ENCODE measurements at places on chromosomes 1 and 21.

DNA sequence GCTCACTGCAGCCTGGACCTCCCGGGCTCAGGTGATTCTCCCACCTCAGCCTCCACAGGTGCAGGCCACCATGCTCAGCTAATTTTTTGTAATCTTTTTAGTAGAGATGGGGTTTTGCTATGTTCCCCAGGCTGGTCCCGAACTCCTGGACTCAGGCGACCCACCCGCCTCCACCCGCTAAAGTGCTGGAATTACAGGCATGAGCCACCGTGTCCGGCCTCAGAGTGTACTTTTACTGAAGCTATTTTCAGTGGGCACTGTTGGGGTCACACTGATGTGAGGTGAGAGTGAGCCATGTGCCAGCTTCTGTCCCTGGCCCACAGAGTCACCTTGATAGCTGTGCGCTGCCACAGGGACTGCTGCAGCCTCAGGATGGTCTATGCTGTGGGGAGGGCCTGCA, 25.3 kb upstream of the HHAT start:
- DNase-seq: no peak

DNA sequence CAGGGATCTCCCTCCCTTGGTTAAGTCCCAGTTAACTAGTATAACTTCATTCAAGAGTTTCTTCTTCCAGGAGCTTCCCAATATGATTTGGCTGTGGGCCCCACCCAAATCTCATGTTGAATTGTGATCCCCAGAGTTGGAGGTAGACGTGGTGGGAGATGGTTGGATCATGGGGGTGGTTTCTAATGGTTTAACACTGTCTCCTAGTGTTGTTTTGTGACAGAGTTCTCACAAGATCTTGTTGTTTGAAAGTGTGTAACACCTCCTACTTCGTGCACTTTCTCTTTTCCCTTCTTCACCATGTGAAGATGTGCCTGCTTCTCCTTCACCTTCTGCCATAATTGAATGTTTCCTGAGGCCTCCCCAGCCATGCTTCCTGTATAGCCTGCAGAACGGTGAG, 251.8 kb upstream of the FGGY start:
- DNase-seq: no peak

DNA sequence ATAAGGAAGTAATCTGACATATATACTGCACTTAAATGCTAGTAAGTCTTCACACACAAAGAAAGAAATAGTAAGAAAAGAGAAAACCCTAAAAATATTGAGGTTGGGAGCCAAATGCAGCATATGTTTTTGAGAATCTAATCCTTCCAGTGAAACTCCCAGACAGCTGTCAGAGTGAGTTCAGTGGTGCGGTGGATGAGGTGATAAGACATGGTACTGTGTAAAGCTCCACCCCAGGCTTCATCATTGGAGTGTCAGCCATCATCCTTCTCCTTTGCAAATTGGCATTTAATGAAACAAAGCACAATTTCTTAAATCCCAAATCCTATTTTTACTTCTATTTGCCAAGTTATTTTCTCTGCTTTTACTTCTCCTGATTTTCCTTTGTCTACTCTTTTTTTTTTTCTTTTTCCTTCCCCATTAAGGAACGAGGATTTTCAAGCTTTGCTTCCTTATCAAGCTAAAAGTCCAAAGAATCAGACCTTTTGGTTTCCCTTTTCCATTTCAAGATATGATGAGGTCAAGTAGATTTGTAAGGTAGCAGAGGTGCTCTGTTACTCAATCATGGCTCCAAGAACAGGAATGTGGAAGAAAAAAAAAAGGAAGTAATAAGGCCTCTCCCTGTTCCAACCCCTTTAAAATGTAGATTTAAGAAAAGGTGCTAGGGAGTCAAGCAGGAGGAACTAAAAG, 343.3 kb downstream of the SETD4 start:
- no peak for DNase-seq

DNA sequence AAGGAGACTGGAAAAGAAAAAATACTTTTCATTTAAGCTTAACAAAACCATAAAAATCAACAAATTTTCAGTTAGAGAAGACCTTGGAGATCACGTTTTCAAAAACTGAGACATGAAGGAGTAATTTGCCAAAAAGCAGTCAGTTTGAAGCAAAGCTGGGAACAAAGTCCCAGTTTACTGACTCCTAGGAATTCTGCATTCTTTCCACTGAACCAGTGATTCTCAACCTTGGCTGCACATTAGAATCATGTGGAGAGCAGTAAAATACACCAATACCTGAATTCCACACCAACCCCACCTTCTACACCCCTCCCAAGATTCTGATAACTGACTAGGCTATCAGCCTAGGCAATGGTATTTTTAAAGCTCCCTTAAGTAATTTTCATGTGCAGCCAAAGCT, 73.5 kb downstream of the PRPF38A start:
- no peak for DNase-seq

DNA sequence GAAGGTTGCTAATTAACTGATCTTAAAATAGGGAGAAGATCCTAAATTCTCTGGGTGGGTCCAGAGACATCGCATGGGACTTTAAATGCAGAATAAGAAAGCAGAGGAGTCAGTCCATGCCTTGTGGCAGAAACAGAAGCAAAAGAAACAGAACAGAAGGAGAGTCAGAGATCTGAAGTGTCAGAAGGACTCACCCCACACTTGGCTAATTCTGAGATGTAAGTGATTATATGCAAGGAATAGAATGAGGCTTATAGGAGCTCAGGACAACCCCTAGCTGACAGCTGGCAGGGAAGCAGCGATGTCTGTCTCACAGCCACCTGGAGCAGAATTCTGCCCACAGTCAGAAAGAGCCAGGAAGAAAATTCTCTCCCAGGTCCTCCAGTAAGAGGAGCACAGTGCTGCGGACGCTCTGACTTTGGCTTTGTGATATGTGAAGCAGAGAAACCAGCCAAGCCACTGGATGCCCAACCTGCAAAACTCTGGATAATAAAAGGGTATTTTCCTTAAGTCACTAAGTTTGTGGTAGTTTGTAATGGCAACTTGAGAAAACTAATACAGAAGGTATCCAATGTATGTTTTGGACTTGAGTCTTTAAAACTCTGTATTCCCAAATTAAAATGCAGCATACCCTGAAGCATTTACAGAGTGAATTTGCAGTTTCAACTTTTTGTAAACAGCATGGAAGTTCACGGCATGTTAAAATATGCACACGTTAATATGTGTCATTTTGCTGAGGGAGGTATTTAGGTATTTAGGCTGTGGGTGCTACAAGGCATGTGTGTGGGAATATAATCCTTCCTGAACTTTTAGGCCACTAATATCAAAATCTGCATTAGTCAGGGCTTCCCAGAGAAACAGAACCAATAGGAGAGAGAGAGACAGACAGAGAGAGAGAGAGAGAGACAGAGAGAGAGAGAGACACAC, 388.5 kb downstream of the PCP4 start:
- DNase-seq: no peak

GRCh38 chr1:38834937-38835827, 24.4 kb downstream of the RRAGC start:
- DNase-seq: no peak

DNA sequence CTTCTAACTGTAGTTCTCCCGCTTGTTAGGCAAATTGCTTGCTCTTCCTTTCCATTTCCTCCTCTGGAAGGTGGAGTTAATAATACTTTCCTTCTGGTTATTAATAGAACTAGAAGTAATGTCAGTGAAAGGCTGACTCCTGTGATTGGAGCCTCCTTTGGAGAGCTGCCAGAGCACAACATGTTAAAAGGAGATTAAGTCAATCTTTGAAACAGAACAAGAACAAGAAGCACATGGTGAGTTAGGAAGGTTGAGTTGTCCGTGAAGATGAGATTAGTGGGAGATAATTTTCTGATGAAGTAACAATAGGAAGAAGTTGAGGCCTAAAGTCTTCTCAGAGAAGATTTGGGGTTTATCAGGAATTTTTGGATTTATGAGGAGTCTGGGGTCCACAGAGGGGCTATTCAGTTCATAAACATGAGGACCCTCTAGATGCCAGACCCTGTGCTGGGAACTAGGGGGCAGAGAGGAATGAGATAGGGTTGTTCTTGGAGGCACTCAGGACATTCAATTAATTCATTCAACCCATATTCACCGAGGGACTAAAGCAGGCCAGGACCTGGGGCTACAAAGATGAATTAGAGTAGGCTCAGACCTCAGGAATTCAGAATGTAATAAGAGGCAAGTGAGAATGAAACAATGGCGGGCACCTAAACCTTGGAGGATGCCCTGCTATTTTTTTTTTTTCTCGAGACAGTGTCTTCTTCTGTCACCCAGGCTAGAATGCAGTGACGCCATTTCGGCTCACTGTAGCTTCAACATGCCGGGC, 40.7 kb upstream of the DHCR24 start:
- DNase-seq: no peak

DNA sequence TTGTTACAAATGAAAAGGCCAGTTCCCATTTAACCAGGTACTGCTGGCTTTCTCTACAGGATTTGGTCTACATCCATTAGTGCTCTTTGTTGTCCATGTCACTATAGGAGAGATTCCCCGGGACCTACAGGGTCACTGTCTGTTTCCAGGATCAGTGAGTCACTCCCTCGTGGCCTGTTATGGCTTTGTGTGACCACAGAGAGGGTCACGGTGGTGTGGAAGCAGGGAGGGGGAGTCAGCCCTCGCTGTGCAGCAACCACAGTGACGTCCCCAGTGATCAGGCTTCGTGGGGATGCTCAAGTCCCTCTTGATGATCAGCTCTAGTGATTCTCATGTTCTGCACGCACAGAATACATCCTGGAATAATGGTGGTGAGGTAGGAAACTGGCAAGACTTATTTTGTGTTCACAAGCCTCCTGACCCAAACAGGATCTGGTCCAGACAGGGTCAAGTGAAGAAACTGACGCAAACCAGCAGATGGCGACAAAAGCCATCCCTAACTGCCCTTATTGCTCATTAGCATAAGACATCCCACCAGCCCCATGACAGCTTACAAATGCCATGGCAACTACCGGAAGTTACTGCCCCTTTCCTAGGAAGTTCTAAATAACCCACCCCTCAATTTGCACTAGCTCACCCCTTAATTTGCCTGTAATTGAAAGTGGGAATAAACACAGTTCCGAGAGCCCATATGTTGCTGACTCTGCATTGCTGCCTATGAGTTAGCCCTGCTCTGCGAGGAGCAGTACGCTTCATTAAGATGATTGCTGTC, 98.5 kb downstream of the DISC1 start:
- DNase-seq: no peak

GRCh38 chr1:52180176-52180575, 38.3 kb downstream of the ZFYVE9 start:
- DNase-seq: no peak

DNA sequence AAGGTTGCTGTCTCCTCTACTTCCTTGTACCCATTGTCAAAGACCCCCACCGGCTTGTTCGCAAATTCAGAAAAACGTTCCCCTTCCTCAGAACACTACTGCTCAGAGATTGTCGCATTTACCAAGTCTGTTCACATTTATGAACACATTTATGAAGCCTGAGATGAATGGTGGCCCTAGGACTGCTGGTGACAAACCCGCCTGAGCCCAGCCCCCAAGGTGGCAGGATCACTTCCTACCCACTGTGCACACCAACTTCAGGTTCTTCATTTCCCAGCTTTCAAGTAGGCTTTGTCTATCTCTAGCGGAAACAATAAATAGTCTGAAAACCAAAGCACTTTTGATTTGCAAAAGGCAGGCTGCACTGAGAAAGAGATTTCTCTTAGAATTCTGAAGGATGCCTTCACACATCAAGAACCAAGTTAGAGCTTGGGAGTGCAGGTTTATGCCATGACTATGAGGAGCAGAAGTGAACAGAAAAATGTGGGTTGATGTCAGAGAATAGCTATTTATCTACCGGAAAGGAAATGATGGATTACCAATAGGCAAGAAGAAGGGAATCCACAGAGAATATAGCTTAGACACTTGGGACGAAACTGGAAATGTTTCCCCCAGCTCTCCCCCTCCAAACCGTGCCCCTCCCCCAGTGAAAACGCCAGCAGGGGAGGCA, 200.5 kb downstream of the TOMM20 start:
- DNase-seq: no peak

DNA sequence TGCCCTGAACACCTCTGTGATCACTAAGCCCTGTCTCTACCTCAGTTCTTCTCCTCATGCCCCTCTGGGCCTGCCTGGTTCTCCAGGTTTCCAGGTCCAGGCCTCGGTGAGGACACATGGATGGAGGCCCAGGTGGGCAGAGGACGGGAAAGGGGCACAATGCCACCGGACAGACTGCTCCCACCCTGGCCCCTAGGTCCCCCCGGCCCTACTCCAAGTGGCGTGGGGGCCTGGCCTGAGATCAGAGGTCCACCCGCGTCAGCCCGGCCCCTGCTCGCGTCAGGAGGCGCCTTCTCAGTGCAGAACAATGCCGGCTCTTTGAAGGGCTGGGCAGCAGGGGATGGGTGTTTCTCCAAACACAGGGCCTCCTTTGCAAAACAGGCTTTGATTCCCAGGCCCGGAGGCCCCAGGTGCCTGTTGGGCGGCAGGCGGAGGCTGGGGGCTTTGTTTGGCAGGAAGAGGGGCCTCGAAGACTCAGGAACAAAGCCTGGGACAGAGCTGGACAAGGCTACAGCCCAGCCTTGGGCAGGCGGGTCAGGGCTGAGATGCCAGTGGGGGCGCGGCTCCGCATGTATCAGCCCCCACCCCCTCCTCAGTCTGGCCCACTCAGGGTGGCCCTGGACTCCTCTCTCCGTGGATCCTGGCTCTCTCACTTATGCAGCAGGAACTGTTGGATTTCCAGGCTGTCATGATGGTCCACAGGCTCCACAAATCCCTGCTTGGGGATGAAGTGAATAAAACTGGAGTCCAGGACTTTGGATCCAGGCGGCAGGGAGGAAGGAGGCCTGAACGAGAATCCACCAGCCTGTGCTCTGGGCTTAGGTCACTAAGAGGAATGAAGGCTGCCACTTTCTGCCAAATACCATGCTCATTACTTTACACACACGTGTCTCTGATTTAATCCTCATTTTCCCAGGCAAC, 77.4 kb upstream of the SLC2A1 start:
- DNase-seq: no peak

Data from activated T-helper 9 cell treated with anti-CD3 and anti-CD28 coated beads, Interleukin-2, amount 50 U/mL, for 16 hours (primary cell).